ENCODE measurements at places on chromosomes 13 and 19. TPM values are rescaled to one million over a fixed set of nuclear protein-coding genes. Genes with fewer than 3 reads are reported as not detected.

The ZNF274 gene
- total RNA-seq = 42.7 TPM

The ZNF160 gene
- 127 TPM for total RNA-seq

The CYP4F8 gene
- not detected for total RNA-seq

DNA sequence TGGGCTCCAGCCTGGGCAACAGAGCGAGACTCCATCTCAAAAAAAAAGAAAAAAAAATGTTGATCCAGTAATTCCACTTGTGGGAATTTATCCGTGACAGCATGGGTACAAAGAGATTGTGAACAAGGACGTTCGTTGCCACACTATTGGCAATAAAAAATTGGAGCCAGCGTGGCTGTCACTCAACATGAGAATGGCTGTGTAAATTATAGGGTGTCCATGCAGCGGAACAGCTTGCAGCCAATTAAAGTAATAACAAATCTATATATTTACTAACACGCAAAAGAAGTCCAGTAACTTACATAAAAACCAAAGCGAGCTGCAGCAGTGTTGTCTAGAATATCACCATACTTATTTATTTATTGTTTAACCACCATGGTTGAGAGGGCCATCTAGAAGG is 19.3 kb downstream of the DPF1 start:
- no peak overlapping the region for H3K27ac ChIP-seq
- no peak overlapping the region for H3K4me3 ChIP-seq
- peaks cover 11% of the 10 kb centered on the region for H3K27me3 ChIP-seq
- peaks cover 12% of the 10 kb centered on the region for H3K4me1 ChIP-seq
- H3K36me3 ChIP-seq = no peaks in the 10 kb centered on the region

All from glutamatergic neuron (in vitro differentiated cells).